ENCODE measurements at places on chromosomes 2 and 18. TPM values are rescaled to one million over a fixed set of nuclear protein-coding genes. Genes with fewer than 3 reads are reported as not detected.

- no peak overlapping the region for H3K4me3 ChIP-seq
- H3K36me3 ChIP-seq = no peaks in the 10 kb centered on the region
- H3K27ac ChIP-seq = no peak overlapping the region
- H3K4me1 ChIP-seq = no peaks in the 10 kb centered on the region
- no peaks in the 10 kb centered on the region for H3K27me3 ChIP-seq
These were observed 96.4 kb downstream of the RTP5 start for GRCh38 chr2:241965931-241966412.

GRCh38 chr2:204110338-204110741 is 173.8 kb downstream of the ICOS start:
- no peak for DNase-seq
- no peak overlapping the region for H3K27ac ChIP-seq
- peaks cover 11% of the 10 kb centered on the region for H3K4me1 ChIP-seq
- no peak overlapping the region for H3K4me3 ChIP-seq
- H3K36me3 ChIP-seq = no peaks in the 10 kb centered on the region
- no peaks in the 10 kb centered on the region for H3K27me3 ChIP-seq

- H3K36me3 ChIP-seq = no peaks in the 10 kb centered on the region
- H3K27me3 ChIP-seq = no peaks in the 10 kb centered on the region
- DNase-seq = no peak
These were observed 409.5 kb downstream of the DCC start for GRCh38 chr18:52749542-52749941.

- no peak overlapping the region for H3K4me3 ChIP-seq
- DNase-seq = no peak
- no peaks in the 10 kb centered on the region for H3K4me1 ChIP-seq
- no peak overlapping the region for H3K27ac ChIP-seq
- H3K27me3 ChIP-seq = no peaks in the 10 kb centered on the region
- no peaks in the 10 kb centered on the region for H3K36me3 ChIP-seq
These were observed 997.0 kb upstream of the ACVR2A start for GRCh38 chr2:146847846-146848245.

DNA sequence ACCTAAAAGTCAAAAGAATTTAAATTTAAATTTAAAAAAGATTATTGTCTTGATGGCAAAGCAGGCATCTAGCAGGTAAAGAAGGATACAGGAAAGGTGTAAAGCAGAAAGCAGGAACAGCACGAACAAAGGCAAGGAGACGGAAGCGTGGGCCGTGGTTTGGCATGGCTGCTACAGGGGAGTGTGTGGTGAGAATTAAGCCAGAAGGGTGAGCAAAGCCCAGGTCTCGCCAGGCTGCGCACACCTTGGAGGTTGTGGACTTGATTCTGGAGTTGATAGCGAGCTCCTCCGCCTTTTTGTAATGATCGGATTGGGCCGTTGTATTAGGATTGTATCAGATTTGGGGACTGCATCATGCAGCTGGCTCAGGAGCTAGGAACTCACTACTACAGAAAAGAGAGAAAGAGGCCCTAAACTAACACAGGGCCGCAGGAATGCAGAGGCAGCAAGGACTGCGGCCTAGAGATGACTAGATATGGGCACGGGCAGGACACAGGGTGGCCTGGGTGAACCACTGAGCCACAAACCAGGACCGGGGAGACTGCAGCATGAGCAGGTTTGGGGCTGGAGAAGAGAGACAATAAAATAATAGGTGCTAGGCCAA is 71.4 kb upstream of the TMEM247 start:
- no peaks in the 10 kb centered on the region for H3K36me3 ChIP-seq
- H3K27me3 ChIP-seq = no peaks in the 10 kb centered on the region
- H3K27ac ChIP-seq = no peak overlapping the region
- H3K4me1 ChIP-seq = no peaks in the 10 kb centered on the region
- no peak for DNase-seq

The KCTD1 gene
- total RNA-seq = 10.4 TPM

The TTL gene
- total RNA-seq = 57.8 TPM

DNA sequence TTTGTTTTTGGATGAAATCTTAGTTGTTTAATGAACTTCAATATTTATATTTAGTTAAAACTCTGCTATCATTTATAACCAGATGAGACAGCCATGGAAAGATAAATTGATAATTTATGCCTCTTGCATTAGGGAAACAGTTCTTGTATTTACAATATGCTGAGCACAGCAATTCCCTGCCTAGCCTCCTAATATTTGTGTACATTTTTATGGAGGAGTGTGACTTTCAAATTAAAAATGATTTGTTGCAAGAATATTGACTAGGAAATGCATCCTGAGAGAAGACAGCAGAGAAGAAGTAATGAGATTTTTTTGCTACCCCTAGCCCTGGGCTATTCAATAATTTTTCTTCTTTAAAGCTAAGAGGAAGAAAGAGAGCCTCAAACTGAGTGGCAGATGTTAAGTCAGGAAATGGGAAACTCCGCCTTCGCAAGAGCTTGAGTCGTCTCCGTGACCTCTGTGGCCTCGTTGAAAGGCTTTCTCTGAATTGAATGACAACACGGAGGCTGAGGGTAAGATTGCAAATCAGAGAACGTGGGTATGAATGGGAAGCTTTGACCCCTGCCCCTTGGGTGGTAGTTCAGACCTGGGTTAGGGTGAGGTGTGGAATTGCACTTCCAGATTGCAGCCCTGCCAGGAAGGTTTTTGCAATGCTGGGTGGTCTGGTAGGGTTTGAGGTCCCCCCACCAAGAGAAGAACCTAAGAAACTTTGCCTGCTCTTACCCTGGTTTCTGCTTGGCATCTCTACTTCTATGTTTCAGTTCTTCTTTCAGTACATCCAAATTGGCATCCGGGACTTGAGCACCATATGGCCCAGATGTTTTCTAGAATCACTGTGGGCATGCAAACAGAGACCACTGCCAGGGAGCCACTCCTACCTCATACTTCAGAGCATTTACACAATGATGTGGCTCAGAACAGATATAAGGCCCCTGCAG is 210.3 kb upstream of the RBMS1 start:
- no peak overlapping the region for H3K27ac ChIP-seq
- H3K4me1 ChIP-seq = peaks cover 2% of the 10 kb centered on the region
- H3K36me3 ChIP-seq = no peaks in the 10 kb centered on the region
- no peaks in the 10 kb centered on the region for H3K27me3 ChIP-seq

The RAB31 gene
- total RNA-seq = 20.9 TPM

DNA sequence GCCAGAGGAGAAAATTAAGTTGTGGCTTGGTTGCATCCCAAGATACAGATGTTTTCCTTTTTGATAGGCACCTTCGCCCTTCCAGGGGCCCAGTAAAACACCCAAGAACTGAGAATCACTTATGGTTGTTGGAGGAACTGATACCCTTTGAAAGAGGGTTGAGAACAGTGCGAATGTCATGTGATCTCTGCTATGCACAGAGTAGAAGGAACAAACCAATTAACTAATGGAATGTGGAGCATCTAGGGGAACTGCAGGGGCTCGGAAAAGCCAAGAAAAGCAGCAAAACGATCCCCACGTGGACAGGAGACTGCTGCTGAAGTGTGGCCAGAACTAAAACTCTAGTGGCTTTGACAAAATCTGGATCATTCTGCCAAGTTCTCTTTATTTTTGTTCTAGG is 58.8 kb downstream of the APOB start:
- DNase-seq = no peak
- H3K27me3 ChIP-seq = no peaks in the 10 kb centered on the region
- H3K27ac ChIP-seq = no peak overlapping the region
- no peaks in the 10 kb centered on the region for H3K4me1 ChIP-seq

The CNTNAP5 gene
- 0.39 TPM for total RNA-seq

GRCh38 chr2:236982693-236983455 is 102.8 kb upstream of the COPS8 start:
- H3K27me3 ChIP-seq = no peaks in the 10 kb centered on the region
- H3K4me3 ChIP-seq = no peak overlapping the region

The RNASEH1 gene
- 40.4 TPM for total RNA-seq

- no peak for DNase-seq
- no peaks in the 10 kb centered on the region for H3K36me3 ChIP-seq
- H3K27me3 ChIP-seq = no peaks in the 10 kb centered on the region
These were observed 206.2 kb downstream of the RTP5 start for GRCh38 chr2:242075696-242076095.

The OTX1 gene
- 0.13 TPM for total RNA-seq

- no peak for DNase-seq
- no peak overlapping the region for H3K4me3 ChIP-seq
- no peaks in the 10 kb centered on the region for H3K27me3 ChIP-seq
- peaks cover 2% of the 10 kb centered on the region for H3K36me3 ChIP-seq
- H3K27ac ChIP-seq = no peak overlapping the region
- H3K4me1 ChIP-seq = no peaks in the 10 kb centered on the region
These were observed 991.9 kb upstream of the CHAC2 start for GRCh38 chr2:52775674-52776073.

DNA sequence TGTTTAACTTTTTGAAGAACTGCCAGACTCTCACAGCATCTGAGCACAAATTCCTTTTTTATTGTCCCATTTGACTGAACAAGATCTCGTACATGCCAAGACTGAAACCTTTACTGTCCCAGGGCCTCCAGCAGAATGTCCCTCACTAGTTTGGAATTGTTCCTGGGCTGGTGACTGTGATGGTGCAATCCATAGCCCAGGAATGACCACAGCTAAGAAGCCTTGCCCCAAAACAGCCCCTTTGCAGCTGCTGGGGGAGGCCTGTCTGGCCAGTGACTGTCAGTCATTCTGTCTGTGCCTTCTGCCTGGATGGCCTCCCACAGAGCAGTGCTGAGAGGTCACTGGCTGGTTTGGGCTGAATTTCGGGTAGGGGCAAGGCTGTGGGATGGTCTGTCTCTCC is 184.5 kb upstream of the MSH6 start:
- H3K4me1 ChIP-seq = peaks cover 4% of the 10 kb centered on the region
- no peak overlapping the region for H3K27ac ChIP-seq
- H3K27me3 ChIP-seq = no peaks in the 10 kb centered on the region
- H3K4me3 ChIP-seq = no peak overlapping the region
- H3K36me3 ChIP-seq = peaks cover 24% of the 10 kb centered on the region

The IRS1 gene
- 15.0 TPM for total RNA-seq

The RGPD4 gene
- total RNA-seq = 0.07 TPM

The MDH1B gene
- 1.3 TPM for total RNA-seq

The CDKL4 gene
- not detected for total RNA-seq

GRCh38 chr2:68031542-68032160 is 31.2 kb downstream of the C1D start:
- no peaks in the 10 kb centered on the region for H3K4me1 ChIP-seq
- no peak for DNase-seq
- no peak overlapping the region for H3K4me3 ChIP-seq
- no peak overlapping the region for H3K27ac ChIP-seq

The SCYGR5 gene
- not detected for total RNA-seq

GRCh38 chr2:56714400-56714799 is 530.6 kb downstream of the CCDC85A start:
- H3K4me1 ChIP-seq = no peaks in the 10 kb centered on the region
- H3K27me3 ChIP-seq = no peaks in the 10 kb centered on the region
- peaks cover 1% of the 10 kb centered on the region for H3K36me3 ChIP-seq
- no peak overlapping the region for H3K27ac ChIP-seq
- no peak for DNase-seq
- H3K4me3 ChIP-seq = no peak overlapping the region

The TDRD15 gene
- not detected for total RNA-seq

DNA sequence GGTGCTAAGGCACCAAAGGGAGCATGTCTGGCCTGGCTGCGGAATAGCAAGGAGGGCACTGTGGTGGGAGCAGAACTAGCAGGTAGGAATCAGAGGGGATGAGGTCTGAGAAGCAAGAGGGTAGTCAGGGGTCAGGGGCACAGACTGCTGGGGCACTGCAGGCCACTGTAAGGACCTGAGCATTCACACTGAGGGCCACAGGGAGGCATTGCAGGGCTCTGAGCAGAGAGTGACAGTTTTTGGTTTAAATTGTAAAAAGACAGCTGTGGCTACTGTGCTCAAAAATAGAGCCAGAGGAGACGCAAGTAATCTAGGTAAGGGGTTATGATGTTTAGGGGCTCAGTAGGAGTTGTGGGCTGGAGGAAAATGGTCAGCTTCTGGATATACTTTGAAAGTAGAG is 41.5 kb downstream of the ARHGAP25 start:
- H3K36me3 ChIP-seq = no peaks in the 10 kb centered on the region
- DNase-seq = no peak
- H3K27ac ChIP-seq = no peak overlapping the region
- no peaks in the 10 kb centered on the region for H3K27me3 ChIP-seq
- H3K4me3 ChIP-seq = no peak overlapping the region

DNA sequence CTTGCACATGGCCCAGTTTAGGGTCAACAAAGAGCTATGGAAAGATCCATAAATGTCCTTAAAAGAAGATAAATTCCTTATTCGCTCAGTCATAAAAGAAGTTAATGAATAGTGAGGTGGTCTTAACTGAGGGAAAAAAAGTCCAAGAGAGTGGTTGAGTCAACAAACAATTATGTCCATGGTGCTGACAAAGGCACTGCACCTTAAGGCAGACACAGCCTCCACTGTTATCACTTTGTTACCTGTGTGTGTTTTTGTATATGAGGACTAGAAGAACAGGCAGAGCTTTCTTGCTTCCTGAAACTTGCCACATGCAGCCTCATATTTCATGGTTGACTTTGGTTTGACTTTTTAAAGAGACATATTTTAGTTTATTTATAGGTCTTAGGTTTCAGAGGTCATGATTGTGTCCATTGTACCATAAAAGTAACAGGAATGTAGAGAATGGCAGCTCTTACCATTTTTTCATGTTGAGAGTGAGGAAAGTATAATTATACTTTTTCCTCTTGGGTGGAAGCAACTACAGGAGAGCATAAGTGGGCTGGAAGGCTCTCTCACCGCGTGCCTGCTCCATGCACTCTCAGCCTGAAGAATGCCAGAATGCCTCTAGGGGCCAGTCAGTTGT is 93.6 kb downstream of the XRCC5 start:
- H3K36me3 ChIP-seq = peaks cover 95% of the 10 kb centered on the region
- DNase-seq = no peak
- no peak overlapping the region for H3K4me3 ChIP-seq
- no peaks in the 10 kb centered on the region for H3K27me3 ChIP-seq
- no peak overlapping the region for H3K27ac ChIP-seq

The SERPINB8 gene
- 2.9 TPM for total RNA-seq

DNA sequence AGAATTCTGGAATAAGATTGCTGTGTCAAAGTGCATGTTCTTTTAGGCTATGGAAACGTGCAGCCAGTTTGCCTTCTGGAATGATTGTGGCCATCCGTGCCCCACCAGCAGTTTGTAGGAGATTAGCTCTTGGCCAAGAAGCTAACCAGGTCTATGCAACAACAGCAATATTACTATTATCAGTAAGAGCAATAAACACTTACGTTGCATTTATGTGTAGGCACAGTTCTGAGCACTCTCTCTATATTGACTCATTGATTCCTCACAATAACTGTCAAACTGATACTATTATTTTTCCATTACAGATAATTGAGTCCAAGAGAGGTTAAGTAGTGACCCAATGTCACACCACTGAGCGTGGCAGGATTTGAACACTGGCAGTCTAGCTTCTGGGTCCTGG is 186.4 kb downstream of the DYSF start:
- DNase-seq = no peak
- H3K4me3 ChIP-seq = no peak overlapping the region
- no peaks in the 10 kb centered on the region for H3K27me3 ChIP-seq
- no peaks in the 10 kb centered on the region for H3K4me1 ChIP-seq
- H3K36me3 ChIP-seq = no peaks in the 10 kb centered on the region

The UGT1A8 gene
- not detected for total RNA-seq

GRCh38 chr2:35035883-35036282 is 1319.7 kb upstream of the CRIM1 start:
- H3K27ac ChIP-seq = no peak overlapping the region
- no peaks in the 10 kb centered on the region for H3K27me3 ChIP-seq
- no peak overlapping the region for H3K4me3 ChIP-seq
- DNase-seq = no peak
- peaks cover 5% of the 10 kb centered on the region for H3K36me3 ChIP-seq

GRCh38 chr2:221570321-221570935 is 1.7 kb downstream of the EPHA4 start:
- H3K4me3 ChIP-seq = peak overlapping the region; percentile 82
- DNase-seq = peak; percentile 59

GRCh38 chr2:120552800-120553481 is 182.7 kb upstream of the GLI2 start:
- peak overlapping the region; percentile 55 for H3K4me3 ChIP-seq
- peak; percentile 95 for DNase-seq
- H3K4me1 ChIP-seq = no peaks in the 10 kb centered on the region
- H3K36me3 ChIP-seq = no peaks in the 10 kb centered on the region
- peaks cover 2% of the 10 kb centered on the region for H3K27me3 ChIP-seq

The GLI2 gene
- total RNA-seq = 59.3 TPM

Measured in H9 (cell line).